Stimulated activated CD4-positive, alpha-beta T cell treated with anti-CD3 and anti-CD28 coated beads, TNF-alpha, amount 100 ng/mL, for 24 hours (primary cell): ENCODE measurements at places on chromosomes 13 and 19.
A peak's percentile ranks its signal among the peaks of the same experiment; 100 is the strongest.

DNA sequence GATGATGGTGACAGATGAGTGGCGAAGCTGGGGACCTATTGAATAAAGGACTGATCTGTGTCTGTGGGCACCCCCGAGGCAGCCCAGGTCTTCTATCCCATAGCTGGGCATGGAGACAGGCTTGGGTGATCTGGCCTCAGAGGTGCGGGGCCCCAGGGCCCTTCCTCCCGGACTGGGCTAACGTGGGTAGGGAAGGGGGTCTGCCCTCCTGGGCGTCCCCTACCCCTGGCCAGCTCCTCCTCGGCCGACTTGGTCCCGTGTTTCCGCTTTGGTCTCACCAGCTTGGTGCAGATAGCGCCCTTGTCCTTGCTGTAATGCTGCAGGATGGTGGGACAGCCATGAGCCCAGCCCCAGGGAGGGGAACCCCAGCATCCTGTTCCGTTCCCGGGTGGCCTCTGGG, 3.3 kb downstream of the MATK start:
- DNase-seq = no peak

- no peak for DNase-seq
Observed at GRCh38 chr19:52622261-52622660, 15.9 kb downstream of the ZNF83 start.

DNA sequence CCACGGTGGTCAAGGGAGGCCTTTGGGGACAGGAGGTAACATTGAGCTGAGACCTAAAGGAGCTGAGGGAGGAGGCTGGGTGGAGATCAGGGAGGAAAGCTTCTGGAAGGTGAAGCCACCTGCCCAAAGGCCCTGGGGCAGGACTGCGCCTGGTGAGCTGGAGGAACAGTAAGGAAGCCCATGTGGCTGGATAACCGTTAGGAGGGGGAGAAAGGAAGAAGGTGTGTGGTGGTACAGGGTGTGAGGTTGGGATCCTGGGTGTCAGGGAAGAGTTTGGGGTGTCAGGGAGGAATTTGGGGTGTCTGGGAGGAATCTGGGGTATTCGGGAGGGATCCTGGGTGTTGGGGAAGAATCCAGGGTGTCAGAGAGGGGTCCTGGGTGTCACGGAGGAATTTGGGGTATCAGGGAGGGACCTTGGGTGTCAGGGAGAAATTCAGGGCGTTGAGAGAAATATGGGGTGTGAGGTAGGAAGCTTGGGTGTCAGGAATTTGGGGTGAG, 695 bp downstream of the TICAM1 start:
- no peak for DNase-seq

DNA sequence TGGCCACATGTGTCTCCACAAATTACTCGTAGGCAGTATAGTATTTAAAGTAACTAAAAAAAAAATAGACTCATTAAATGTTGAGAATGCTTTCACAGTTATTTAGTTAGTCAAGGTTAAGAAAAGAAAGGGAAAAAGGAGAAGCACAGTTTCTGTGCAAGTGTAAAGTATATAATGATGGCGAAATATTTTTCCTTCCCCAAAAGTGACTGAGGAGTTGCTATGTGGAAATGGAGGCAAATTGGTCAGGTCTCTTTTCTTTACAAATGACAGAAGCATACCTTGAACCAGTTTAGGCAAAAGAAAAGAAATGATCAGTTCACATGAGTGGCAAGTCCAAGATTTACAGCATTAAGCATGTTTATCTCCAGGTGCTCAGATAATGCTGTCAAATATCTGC, 18.0 kb downstream of the CSNK1A1L start:
- DNase-seq = no peak

DNA sequence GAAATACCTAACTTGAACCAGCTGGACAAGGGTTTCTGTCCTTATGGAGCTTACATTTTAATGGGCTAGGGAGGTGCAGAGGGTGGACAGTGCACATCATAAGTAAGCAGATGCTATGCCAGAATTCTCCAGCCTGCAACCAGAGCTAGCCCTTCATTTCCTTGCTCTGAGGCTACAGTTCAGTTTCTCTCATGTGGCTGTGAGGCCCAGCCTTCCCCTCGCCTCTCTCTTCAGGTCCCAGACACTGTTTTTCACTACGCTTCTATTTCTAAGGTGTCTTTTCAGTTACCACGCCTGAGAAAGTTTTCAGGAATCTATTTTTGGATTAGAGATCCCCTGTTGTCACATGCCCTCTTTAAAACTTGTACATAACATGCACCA, 141.9 kb downstream of the PCCA start:
- no peak for DNase-seq

DNA sequence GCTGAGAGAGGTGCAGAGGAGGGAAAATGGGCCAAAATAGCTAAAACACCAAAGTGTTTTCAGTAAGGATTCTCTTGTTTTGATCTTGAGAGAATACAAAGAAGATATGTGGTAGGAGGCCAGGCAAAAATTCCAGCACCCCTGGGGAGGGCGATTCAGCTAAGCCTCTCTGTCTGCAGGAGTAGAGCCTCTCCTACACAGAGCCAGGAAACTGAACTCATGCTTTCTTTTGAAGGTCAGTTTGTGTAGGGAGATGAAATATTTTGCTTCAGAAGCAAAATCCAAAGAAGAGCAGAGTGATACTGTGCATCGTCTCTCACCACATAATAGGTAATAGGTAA, 565.0 kb downstream of the FGF9 start:
- no peak for DNase-seq

GRCh38 chr19:14361824-14362223, 19.4 kb upstream of the ADGRE5 start:
- DNase-seq = no peak

GRCh38 chr13:76330761-76331160, 555.4 kb downstream of the KCTD12 start:
- DNase-seq = no peak

DNA sequence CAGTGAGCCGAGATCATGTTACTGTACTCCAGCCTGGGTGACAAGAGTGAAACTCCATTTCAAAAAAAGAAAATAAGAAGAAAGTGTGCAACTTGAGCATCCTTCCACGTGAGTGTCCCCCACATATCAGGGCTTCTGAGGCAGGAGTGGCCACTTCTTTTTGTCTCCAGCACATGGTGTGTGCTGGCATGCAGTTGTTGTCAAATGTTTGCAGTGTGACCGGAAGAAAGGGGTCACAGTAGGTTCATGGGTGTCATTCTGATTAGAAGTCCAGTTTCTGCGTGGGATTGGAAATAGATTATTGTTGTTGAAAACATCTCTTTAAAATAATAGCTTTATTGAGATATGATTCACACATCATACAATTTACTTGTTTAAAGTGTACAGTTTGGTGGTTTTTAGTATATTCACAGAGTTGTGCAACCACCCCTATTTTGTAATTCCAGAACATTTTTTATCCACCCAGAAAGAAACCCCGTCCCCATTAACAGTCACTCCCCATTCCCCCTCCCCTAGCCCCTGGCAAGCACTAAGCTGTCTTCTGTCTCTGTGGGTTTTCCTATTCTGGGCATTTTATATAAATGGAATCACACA, 2.2 kb downstream of the CRTC1 start:
- DNase-seq = no peak

- no peak for DNase-seq
Observed at GRCh38 chr13:47126432-47126831, 229.6 kb upstream of the HTR2A start.

- DNase-seq = no peak
Observed at GRCh38 chr19:6249296-6249695, 30.5 kb downstream of the MLLT1 start.

- no peak for DNase-seq
Observed at GRCh38 chr13:100491164-100491842, 97.3 kb downstream of the GGACT start.

DNA sequence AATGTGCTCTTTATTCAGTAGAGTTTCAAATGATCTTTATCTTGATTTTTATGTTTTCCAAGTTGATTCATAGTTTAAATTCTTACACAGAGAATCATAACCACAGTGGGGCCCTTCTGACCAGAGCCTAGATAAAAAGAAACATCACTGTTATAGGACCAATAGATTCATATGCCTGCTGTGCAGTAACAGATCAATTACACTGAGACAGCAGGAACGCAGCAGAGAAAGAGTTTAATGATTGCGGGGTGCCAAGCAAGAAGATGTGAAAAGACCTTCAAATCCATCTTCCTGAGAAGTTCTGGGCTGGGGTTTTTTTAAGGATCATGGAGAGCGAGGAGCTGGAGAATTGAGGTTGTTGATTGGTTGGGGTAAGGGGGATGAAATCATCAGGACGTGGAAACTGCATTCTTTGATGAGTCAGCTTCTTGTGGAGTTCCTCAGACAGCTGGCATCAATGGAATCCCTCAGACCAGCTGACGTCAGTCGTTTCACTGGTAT, 346.6 kb downstream of the TBC1D4 start:
- no peak for DNase-seq

- no peak for DNase-seq
Observed at GRCh38 chr19:4916292-4917082, 7.2 kb downstream of the UHRF1 start.

DNA sequence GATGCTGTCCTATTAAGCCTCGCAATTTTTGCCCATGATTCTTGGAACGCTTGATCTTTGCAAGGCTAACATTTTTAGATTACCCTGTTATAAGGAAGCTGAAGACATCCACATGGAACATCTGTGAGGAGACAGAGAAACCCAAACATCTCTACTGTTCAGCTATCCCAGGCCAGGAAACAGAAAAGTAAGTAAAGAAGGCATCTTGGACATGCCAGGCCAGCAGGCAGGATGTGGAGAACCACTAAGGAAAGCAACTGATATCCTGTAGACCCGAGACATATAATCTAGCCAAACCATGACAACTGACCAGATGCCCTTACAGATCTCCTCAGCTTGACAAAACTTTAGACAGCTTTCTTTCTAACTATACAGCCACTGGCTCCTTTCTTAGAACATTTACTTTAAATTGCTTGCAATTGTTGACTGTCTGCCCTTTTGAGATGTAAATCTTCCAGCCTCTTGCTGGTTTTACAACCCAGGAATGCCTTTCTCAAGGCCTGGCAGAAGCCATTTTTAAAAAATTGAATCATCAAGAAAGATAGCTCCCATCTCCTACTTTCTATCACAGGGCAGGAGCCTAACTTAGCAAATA, 255.8 kb upstream of the DACH1 start:
- no peak for DNase-seq

DNA sequence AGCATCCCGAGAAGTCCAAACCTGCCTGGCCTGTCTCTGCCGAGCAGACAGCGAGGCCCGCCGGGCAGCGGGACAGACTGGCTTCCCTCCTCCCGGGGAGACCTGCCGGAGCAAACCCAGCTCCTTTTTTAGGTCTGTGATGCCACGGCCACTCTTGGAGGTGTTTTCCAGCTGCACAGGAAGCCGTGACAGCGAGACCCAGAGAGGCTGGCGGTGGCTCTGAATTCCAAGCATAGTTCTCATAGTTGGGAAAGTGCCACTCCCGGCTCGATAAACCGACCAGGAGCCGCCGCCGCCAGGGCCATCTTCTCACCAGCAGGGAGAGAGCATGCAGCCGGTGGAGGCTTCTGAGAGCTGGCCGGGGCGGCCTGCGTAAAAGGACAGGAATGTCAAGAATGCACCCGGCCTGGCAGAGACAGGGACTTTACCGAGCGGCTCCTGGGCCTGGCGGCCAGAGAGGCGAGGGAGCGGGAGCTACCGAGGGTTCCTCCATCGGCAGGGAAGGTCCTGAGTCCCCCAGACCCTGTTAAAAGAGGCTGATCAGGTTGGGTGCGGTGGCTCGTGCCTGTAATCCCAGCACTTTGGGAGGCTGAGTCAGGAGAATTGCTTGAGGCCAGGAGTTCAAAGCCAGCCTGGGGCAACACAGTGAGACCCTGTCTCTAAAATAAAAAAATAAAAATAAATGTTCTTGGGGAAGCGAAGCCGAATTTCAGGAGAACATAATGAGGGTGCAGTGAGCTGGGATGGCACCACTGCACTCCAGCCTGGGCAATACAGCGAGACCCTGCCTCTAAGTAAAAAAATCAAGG, 64.9 kb downstream of the GADD45B start:
- DNase-seq = no peak

- peak; percentile 43 for DNase-seq
Observed at GRCh38 chr19:41872775-41873647, 4.1 kb upstream of the CD79A start.

GRCh38 chr19:28152195-28152594, 1060.8 kb downstream of the UQCRFS1 start:
- DNase-seq = no peak

DNA sequence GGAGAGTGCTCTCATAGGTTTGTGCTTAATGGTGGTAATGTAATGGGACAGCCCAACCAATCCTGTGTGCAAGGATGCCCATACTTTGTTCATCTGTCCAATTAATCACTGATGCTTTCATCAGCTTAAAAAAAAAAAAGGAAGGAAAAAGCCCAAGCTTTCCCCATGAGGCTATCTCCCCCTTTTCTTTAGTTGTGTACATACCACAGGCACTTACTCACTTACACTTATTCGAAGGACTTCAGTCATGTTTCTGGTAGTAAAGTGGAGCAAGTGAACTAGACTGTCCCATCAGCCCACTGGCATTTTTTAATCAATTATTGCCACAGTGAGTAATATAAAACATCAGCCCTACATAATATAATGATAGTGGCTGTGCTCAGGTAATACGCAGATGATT, 183.5 kb upstream of the UFM1 start:
- DNase-seq = no peak

GRCh38 chr13:35994131-35994966, 136.8 kb downstream of the DCLK1 start:
- no peak for DNase-seq

- no peak for DNase-seq
Observed at GRCh38 chr19:34555447-34555846, 73.9 kb downstream of the WTIP start.

DNA sequence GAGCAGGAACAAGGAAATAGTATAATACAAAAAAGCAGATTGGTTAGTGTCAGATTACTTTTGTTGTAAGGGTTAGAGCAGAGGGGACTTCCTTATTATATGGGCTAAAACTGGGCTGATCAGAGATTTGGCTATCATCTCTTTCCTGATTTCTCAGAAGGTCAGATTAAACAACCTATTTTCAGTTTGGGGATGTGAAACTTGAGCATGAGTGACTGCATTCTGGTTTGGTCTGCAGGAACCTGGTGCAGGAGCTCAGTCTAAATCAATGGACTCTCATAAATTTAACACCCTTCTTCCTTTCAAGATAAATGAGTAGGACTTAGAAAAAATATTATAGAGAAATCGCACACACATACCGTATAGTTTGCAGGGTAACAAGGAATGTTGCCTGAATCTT, 12.9 kb upstream of the RFXAP start:
- no peak for DNase-seq

GRCh38 chr13:27970382-27971235, 1.5 kb upstream of the CDX2 start:
- no peak for DNase-seq

- no peak for DNase-seq
Observed at GRCh38 chr13:97881556-97881955, 71.9 kb upstream of the IPO5 start.

DNA sequence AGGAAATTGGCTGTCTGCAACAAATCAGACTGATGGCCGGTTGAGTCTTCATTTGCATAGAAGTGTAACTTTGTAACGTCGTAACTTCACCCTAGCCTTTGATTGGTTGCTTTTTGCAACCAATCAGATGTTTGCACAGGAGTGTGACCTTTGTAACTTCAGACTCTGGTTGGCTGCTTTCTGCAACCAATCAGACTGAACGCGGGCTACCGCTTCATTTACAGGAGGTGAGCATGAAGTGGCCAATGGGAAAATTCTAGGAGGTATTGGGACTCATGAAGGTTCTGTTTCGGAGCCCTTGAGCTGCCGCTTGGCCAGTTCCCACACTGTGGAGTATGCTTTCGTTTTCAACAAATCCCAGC, 441 bp upstream of the ZNF559 start:
- DNase-seq = no peak
